ENCODE measurements at places on chromosomes 13 and 19. TPM values are rescaled to one million over a fixed set of nuclear protein-coding genes. Genes with fewer than 3 reads are reported as not detected.

The ALOX5AP gene
- total RNA-seq: 33.6 TPM

DNA sequence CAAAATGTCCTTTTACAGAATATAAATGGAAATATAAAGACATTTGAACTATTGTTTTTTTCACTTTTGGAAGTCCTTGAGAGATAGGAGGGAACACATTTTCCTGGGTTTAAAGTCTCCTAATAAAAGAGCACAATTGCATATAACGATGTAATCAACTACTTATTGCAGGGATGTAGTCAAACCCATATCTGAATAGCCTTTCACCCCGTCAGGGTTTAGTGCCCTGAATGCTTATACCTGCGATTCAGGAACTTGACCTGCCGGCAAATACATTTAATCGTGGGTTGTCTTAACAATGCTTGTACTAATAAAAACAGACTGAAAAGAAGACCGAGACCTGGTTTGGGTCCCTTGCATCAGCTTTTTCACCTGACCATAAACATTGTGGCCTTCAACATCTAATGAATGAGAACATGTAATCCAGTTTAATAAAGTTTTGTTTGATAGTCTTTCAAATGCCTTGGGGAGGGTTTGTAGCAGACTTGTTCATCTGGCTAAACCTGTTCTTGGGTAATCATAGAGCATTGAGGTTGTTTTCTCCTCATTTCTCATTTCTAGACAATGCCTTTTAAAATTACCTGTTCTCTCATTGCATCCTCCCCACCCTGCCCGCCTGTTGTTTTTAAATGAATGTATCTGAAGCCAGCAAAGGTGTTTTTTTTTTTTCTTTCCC is 7.0 kb downstream of the KLF5 start:
- H3K27me3 ChIP-seq: no peaks in the 10 kb centered on the region
- DNase-seq: no peak
- H3K4me3 ChIP-seq: no peak overlapping the region
- no peak overlapping the region for H3K27ac ChIP-seq

The SELENOV gene
- not detected for total RNA-seq

The RGCC gene
- total RNA-seq: 212 TPM

DNA sequence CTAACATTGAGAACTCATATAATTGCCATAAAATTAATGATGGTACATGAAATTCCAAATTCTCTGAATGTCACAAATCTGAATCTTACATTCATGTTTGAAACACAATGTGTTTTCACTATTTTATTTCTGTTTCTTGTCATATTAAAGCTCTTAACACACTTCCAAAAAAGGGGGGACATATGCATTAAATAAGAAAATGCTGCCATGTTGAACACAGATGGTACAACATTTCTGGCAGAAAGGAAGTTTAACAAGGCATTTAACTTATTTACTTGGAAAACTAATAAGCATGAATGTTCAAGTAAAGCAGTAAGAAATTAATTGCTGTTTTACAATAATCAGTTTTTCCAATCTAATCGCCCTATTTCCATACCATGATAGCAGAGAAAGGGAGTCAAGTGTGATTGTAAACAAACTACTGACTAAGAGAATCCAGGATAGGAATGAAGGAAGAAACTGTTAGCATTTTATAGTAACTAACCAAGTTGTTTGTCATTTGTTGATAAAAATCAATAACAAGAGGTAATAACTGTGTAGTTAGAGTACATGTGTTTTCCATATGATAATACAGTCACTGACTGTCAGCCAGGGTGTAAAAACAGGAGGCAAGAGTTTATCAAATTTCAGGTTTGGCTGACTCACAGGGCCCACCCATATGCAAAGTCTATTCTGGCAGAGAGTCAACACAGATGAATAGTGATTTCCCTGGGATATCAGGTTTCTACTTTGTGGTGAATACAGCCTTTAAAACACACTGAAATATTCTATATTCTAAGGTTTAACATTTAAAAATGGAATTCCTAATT is 5.7 kb upstream of the FOXO1 start:
- peaks cover 24% of the 10 kb centered on the region for H3K4me1 ChIP-seq
- H3K27me3 ChIP-seq: no peaks in the 10 kb centered on the region
- no peaks in the 10 kb centered on the region for H3K36me3 ChIP-seq
- H3K4me3 ChIP-seq: no peak overlapping the region
- H3K27ac ChIP-seq: no peak overlapping the region

DNA sequence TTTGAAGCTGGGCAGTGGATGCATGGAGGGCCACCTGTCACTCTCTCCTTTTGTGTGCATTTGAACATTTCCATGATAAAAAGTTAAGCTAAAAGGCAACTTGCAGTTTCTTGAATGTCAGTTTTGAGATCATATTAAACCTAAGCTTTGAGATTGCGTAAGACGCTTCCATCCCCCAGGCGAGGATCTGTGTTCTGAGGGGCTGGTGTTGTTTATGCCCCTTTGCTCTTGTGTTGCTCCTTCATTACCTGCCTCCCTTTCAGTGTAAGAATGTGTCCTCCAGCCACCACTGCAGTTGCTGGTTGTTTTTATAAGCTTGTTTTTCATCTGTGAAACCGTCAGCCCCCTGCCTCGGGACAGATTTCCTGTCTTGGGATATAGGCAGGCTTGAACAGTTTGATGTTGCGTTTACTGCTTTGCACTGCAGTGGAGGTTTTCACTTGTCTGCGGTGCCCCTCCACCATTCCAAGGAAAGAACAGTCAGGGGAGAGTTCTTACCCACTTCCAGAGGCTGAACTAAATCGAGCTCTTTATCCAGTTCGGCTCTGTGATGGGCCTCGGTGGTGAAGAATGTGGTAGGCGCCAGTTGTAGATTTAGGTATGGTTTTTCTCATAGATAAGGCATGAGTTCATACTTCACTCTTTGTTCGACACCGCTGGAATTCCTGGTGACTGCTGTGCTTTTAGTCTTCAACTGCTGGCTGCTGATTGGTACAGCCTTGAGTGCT is 96.8 kb downstream of the ARHGEF7 start:
- peaks cover 64% of the 10 kb centered on the region for H3K4me1 ChIP-seq
- peak overlapping the region; percentile 5 for H3K27ac ChIP-seq
- no peaks in the 10 kb centered on the region for H3K36me3 ChIP-seq
- no peak for DNase-seq
- H3K4me3 ChIP-seq: no peak overlapping the region
- H3K27me3 ChIP-seq: no peaks in the 10 kb centered on the region

- no peak overlapping the region for H3K27ac ChIP-seq
- H3K4me3 ChIP-seq: no peak overlapping the region
- peaks cover 7% of the 10 kb centered on the region for H3K36me3 ChIP-seq
- no peaks in the 10 kb centered on the region for H3K27me3 ChIP-seq
- no peak for DNase-seq
Observed at GRCh38 chr19:58134244-58134643, 16.3 kb downstream of the ZNF329 start.

GRCh38 chr19:39765091-39766076 is 13.3 kb upstream of the LEUTX start:
- DNase-seq: no peak
- H3K36me3 ChIP-seq: no peaks in the 10 kb centered on the region
- no peak overlapping the region for H3K4me3 ChIP-seq
- H3K27ac ChIP-seq: no peak overlapping the region

GRCh38 chr19:383922-384798 is 24.8 kb downstream of the C2CD4C start:
- H3K27me3 ChIP-seq: peaks cover 4% of the 10 kb centered on the region
- no peak overlapping the region for H3K4me3 ChIP-seq
- H3K4me1 ChIP-seq: no peaks in the 10 kb centered on the region
- no peak overlapping the region for H3K27ac ChIP-seq

DNA sequence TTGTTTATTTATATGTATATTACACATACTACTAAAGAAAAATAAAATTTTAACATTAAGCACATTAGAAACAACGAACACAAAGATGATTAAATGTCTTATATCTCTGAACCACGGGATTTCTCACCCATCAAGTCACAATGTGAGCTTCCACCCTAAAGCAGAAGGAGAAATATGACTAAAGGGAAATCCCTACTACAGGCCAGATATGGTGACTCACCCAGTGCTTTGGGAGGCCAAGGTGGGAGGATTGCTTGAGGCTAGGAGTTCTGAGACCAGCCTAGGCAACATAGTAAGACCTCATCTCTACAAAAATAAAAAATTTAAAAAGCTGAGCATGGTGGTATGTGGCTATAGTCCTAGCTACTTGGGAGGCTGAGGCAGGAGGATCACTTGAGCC is 24.6 kb downstream of the DCT start:
- H3K27me3 ChIP-seq: no peaks in the 10 kb centered on the region
- no peak overlapping the region for H3K4me3 ChIP-seq
- DNase-seq: no peak
- H3K27ac ChIP-seq: no peak overlapping the region

The TTC9B gene
- not detected for total RNA-seq

DNA sequence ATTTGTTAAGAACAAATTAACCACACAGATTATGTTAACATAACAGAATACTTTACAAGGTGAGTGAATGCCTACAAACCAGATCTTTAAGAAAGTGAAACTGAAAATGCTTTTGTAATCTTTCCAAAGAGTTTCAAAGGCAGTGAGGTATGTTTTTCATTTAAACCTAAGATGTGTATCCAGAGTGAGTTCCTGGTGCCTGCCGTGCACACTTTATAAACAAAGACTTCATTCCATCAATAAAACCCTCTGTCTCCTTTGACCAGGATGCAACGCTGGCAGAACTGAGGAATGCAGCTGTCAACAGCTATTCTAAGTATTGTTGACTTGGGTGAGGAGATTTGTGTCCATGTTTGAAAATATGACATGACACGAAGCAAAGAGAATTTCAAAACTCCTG is 344.6 kb downstream of the DNAJC15 start:
- H3K4me3 ChIP-seq: no peak overlapping the region
- no peak overlapping the region for H3K27ac ChIP-seq
- H3K4me1 ChIP-seq: peaks cover 29% of the 10 kb centered on the region
- H3K36me3 ChIP-seq: no peaks in the 10 kb centered on the region
- no peak for DNase-seq

GRCh38 chr19:55585658-55586339 is 5.2 kb upstream of the ZNF579 start:
- no peak for DNase-seq
- no peaks in the 10 kb centered on the region for H3K36me3 ChIP-seq
- no peaks in the 10 kb centered on the region for H3K27me3 ChIP-seq
- peaks cover 38% of the 10 kb centered on the region for H3K4me1 ChIP-seq

The SHISA7 gene
- 0.25 TPM for total RNA-seq

DNA sequence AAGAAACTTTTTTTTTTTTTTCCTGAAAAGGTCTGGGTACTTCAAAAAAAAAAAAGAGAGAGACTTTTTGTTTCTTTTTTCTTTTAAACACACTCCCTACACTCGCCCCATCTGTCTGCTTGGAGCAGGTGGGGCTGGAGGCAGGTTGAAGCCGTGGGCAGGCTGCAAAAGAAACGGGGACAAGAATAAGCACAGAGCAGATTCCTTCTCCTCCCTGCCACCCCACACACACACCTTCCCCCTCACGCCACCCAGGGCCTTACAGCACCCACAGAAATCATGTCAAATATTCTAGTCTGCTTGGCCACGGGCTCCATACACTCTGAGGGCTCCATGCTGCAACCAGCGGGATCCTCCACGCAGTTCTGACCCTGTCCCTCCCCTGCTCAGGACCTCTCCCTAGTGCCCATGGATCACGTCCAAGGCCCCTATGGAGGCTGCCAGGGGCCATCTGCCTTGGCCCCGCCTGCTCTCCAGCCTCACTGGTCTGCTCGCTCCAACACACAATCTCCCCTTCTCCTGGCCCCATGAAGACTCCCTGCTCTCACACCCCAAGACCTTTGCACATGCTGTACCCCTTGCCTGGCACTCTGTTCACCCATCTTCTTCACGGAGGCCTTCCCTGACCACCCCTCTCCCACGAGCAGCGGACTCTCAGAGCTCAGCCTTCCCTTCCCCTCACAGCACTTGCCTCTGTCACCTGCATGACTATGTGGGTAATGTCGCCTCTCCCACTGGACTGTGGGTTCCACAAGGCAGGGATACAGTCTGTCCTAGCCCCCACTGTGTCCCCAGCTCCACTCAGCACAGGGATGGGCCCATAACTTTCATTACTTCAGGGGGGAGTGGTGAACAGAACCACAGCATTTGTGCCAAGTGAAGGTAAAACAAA is 11.4 kb downstream of the AKT2 start:
- H3K27ac ChIP-seq: no peak overlapping the region
- no peak for DNase-seq
- no peak overlapping the region for H3K4me3 ChIP-seq
- H3K27me3 ChIP-seq: no peaks in the 10 kb centered on the region

DNA sequence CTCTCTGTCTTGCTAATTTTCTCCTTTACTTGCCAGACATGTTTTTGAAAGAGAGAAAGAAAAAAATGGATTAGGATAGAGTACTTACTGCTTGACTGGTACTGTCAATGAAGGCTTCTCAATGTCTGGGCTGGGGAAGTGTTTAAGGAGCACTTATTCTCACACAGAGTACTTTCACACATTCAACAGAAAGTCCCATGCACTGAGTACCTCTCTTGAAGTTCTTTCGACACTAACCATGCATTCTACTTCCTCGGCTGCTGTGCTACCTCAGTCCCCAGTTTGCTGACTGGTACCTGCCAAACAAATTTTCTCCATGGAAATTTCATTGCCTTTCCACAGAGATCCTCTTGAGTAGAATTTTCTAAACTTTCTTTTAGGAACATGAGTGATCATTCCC is 281.9 kb downstream of the RBM26 start:
- H3K27me3 ChIP-seq: no peaks in the 10 kb centered on the region
- H3K4me1 ChIP-seq: no peaks in the 10 kb centered on the region
- no peak overlapping the region for H3K27ac ChIP-seq
- no peaks in the 10 kb centered on the region for H3K36me3 ChIP-seq
- DNase-seq: no peak

The CLC gene
- not detected for total RNA-seq

- no peaks in the 10 kb centered on the region for H3K4me1 ChIP-seq
- no peak overlapping the region for H3K4me3 ChIP-seq
- no peak for DNase-seq
- H3K27me3 ChIP-seq: no peaks in the 10 kb centered on the region
- H3K27ac ChIP-seq: no peak overlapping the region
Observed at GRCh38 chr19:53511933-53512374, 26.0 kb upstream of the ZNF331 start.

- DNase-seq: no peak
- peak overlapping the region; percentile 93 for H3K4me3 ChIP-seq
- no peaks in the 10 kb centered on the region for H3K36me3 ChIP-seq
- H3K27ac ChIP-seq: peak overlapping the region; percentile 98
- H3K4me1 ChIP-seq: peaks cover 41% of the 10 kb centered on the region
- H3K27me3 ChIP-seq: peaks cover 7% of the 10 kb centered on the region
Observed at GRCh38 chr13:50126263-50126992, 111.2 kb downstream of the KCNRG start.

All from vagina (tissue), 2 donors.